Cardiac fibroblast (primary cell): ENCODE measurements at places on chromosomes 11 and 22.
A peak's percentile ranks its signal among the peaks of the same experiment; 100 is the strongest.

- DNase-seq: no peak
Measured at GRCh38 chr11:4105916-4106315, 11.3 kb downstream of the RRM1 start.

- no peak for DNase-seq
Measured at GRCh38 chr22:38465673-38466490, 2.0 kb upstream of the KDELR3 start.

DNA sequence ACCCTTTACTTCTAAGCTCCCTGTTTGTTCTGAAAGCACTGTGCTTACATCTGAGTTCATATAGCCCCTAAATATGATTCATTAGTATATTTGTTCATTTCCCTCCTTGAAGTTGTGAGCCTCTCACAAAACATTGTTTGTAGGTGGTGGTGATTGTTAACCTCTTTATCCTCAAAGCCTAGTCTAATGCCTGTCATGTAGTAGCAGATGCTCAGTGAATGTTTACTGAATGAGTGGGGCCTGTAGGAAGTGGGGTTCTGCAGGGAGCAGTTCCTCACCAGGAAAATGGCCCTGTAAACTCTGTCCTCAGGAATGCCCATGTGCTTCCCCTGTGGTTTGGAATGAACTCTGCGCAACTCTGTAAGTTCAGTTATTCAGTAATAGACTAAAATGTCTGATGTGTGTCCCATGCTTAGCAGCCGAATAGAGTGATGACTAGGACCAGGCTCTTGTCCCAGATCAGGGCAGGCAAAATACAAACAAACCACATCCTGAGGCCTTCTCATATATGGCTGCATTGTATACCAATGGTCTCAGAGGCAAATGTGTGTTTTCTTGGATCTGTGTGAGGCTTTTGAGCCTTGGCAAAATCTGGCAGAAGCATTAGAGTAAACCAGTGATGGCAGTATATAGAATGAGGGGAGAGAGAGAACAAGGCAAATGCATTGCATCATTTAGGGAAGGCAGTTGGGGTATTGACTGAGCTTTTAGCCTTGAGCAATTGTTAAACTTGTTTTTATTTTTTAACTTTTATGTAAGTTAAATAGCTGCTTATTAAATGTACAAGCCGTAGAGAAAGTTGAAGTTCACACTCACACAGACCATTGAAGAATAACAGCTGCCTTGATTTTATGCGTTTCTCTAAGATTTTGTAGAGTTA is 91.4 kb upstream of the BIRC3 start:
- peak; percentile 86 for DNase-seq

DNA sequence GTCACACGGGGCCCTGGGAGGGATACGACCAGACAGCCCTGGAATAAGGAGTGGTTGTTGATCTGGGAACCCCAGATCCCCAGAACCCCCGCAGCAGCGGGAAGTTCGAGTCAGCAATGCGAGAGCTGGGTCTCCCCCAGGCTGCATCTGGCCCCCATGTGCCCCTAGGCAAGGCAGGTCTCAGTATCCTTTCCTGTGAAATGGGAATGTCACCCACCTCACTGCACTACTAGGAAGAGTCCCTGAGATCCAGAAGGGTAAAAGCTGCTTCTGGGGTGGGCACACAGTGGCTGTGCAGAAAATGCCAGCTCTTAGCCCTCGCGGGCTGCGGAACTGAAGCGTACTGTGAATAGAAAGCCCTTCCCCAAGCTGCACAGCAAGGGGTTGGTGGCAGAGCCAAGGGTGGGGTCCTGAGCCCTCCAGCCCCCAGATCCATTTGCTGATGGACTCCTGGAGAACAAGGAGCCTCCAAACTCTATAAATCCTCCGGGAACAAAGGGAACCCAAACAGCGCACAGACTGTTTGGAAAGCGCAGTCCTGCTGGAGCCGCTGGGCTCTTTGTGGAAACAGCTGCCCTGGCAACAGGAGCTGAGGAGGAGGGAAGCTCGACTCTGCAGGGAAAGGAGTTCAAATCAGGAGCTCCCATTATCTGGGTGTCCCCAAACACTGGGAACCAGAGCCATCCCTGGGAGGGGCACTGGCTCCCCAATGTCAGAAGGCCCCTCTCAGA is 68.2 kb upstream of the SHISAL1 start:
- no peak for DNase-seq

DNA sequence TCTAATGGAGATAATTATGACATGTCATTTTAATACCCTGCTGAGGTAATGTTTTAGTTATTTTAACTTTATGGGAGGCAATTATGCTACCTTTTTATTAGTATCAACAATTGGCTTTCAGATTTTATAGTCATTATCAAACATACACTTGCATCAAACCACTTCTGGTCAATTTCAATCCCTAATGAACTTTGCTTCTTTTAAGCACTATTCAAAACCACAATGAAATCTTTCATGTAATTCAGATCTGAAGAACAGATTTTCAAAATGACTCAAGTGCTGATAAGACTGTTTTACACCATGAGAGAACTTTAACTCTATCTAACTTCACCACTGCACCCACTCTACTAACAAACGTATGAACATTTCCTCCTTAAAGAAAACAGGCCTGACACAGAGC is 25.9 kb upstream of the CCDC34 start:
- no peak for DNase-seq

DNA sequence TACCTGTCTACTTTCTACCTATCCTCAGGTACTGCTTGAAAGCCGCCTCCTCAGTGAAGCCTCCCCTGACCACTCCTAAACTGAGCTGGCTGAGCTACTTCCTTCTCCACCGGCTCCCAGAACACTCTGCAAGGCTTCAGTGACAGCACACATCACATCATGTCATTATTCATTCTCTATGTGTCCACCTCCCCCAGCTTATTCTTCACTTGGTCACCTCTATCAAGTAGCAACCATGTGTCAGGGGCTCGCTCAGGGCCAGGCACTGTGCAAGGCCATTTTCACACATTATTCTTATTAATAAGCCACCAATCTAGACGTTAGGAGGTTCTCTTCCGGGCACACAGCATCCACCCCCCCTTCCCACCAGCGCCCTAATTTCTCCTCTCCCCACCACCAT is 3.7 kb upstream of the ELFN2 start:
- no peak for DNase-seq

DNA sequence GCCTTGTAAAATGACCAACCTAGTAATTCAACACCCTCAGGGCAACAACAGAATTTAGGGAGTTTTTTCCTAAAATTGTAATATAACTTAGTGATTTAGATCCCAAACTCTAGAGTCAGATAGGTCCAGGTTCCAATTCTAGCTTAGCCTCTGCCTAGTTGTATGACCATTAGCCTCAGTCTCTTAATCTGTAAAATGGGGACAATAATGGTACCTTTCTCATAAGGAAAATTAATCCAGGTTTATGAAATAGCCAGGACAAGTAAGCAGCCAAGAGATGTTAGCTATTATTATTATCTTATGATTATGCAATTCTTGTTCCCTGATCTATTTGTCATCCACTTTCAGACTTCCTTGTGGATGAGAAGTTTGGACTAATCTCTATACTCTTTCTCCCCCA is 4.1 kb downstream of the TFIP11 start:
- no peak for DNase-seq

DNA sequence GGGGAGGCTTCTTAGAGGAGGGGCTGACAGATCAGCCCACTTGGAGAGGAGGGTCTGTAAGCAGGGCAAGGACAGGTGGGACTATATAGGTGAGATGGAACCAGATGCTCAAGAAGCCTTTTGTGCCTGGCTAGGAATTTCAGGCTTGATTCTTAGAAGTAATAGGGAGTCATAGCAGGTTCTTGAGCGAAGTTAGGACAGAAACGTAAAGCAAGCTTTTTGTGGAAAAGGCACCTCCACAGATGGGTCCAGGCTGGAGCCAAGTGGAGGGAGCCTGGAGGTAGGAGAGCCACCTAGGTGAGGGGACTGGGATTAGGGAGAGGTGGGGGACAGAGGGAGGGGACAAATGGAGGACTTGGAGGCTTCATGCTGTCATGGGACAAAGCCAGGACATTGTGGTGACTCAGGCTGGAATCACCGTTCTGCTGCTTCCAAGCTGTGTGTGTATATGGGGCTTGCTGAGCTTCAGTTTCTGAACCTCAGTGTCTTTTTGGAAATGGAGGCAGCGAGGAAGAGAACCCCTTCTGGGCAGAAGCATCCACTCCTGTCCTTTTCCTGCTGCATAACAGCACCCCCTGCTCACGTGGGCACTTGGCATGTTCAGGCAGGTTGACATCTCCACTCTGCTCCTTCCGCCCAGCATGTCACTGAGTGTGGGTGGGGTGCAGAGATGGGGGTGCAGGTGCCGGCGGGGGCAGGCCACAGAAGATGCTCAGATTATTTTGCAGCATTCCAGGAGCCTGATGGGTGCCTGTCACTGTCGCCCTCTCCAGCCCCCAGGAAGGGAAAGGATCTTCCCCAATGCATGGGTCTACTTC is 58.0 kb downstream of the MCM5 start:
- DNase-seq: no peak

- DNase-seq: no peak
Measured at GRCh38 chr22:22031183-22031945, 48.8 kb upstream of the TOP3B start.

- no peak for DNase-seq
Measured at GRCh38 chr11:45345491-45345890, 59.4 kb upstream of the SYT13 start.

DNA sequence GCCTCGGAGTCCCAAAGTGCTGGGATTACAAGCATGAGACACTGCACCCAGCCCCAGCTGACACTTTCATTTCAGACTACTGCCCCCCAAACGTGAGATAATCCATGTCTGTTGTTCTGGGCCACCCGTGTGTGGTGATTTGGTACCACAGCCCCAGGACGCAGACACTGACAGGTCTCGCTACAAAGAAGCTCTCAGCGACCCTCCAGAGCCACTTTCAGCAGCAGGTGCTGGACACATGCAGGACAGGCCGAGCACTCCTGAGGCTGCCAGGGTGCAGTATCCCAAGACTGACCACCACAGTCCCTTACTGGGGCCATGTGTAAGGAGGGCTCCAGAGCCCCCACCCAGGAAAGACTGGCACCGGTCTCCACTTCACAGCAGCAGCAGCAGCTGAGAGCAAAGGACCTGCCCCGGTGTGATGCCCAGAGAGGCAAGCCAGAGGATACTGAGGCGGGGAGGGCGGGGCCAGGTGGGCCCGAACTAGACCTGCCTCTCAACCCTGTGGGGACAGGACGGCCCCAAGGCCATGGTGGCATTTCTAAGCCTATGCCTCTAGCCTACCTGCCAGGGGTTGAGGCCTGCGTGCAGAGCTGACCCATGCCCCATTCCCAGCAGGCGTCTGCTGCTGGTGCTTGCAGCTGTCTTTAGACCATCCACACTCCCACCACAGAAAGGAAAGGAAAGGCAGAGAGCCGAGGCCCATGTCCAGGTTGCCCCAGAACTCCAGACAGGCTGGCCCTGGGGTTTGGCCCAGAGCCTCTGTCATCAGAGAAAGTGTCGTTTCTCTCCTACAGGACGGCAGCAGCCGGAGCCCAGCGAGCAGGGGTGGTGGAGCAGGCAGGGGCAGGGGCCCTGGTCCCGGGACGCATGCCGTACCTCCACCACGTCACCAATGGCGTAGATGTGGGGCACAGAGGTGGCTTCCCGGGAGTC is 28.0 kb upstream of the GNB1L start:
- no peak for DNase-seq

DNA sequence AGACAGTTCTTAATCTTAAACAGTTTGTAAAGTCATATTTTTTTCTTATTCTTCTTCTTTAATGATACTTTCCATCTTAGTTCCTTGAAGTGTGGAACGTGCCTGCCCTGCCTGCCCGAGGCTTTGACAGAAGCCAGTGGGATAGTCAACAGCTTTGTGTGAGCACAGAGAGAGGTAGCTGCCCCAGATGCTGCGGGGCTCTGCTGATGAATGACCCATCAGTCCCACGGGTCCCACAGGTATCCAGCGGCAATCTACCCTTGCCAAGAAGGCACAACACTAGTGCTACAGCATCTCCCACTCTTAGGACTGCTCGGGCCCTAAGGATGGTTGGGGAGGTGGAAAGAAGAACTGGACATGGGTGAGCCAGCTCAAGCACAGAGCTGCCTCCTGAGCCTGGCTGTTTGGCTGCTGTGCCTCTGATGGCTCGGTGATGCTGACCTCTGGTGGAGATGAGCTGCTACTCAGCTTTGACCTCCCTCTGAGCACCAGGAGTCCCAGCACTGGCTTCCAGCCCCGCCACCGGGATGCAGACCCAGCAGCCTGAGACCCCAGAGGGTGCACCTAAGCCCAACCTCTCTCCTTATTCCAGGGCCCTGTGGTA is 11.8 kb upstream of the APLNR start:
- DNase-seq: peak; percentile 80

- no peak for DNase-seq
Measured at GRCh38 chr22:36649066-36649465, 54.5 kb downstream of the CACNG2 start.

DNA sequence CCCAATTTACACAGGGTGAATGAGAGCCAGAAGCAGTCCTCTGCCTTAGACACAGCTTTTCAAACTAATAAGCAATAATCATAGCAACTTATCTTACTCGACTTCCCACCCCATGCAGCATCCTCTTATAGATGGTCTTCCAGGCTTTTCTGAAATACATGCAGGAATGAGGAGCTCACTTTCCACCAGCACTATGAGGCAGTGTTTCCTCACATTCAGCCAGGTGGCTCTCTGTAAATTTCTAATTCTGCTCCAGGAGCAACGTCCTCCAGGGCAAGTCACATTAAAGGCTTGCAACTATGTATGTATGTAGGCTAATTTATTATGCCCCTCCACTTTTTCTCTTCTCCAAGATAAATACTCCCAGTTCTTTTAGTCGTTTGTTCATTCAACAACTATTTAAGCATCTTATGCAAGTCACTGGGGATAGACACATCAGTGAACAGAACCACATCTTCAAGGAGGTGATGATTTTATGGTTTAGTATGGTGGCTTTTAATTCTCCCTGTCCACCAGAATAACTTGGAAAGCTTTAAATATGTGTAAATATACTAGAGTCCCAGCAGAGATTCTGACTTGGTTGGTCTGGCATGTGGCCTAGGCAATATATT is 59.9 kb downstream of the PAK1 start:
- DNase-seq: no peak

GRCh38 chr22:27641049-27641795 is 160.3 kb downstream of the MN1 start:
- DNase-seq: peak; percentile 14

- no peak for DNase-seq
Measured at GRCh38 chr11:41978945-41979344, 519.5 kb upstream of the LRRC4C start.

DNA sequence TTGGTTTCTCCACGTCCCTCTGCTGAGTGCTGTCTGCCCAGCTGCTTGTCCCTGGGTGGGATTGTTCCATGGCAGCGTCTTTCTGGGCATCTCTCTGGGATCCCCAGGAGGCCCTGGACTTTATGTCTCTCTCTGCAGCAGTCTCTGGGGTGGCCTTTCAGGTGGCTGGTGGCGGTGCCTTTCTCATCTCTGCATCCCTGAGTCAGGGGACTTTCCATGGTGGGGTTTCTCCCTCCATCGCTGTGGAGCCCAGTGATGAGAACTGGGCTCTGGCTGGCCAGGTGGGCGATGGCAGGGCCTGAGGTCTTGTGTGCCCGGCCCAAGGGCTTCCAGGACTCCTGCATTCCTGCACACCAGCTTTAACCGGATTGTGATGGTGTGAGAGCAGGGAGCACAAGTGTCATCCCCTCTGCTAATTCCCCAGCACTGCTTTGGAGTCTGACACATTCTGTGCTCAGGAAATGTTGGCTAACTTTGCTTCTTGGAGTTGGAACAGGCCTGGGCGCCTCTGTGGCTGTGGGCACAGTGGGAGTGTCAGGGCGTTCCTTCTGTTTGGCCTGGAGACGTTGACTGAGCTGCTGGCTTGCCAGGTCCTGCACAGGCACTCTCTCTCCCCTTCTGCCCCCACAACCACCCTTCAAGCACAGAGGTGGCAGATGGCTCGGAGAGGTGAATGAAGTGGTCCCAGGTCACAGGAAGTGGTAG is 27.9 kb downstream of the FAM83F start:
- no peak for DNase-seq

GRCh38 chr22:35842519-35842913 is 124.8 kb downstream of the APOL5 start:
- DNase-seq: no peak
